ENCODE measurements at places on chromosomes 16 and 17.

GRCh38 chr17:58528443-58528842 lies 14.0 kb upstream of the MTMR4 start:
- DNase-seq, result no peak

GRCh38 chr17:8013731-8014557 lies 11.5 kb downstream of the GUCY2D start:
- no peak for DNase-seq

GRCh38 chr16:74752756-74753155 lies 21.9 kb downstream of the FA2H start:
- no peak for DNase-seq

- DNase-seq, result peak; percentile 74
These were observed 9.8 kb upstream of the TEX19 start for GRCh38 chr17:82349287-82349701.

GRCh38 chr16:11386791-11387546 lies 41.7 kb downstream of the RMI2 start:
- DNase-seq, result no peak

- no peak for DNase-seq
These were observed 903.1 kb upstream of the SOX9 start for GRCh38 chr17:71217769-71218168.

GRCh38 chr17:82783498-82783897 lies 31.6 kb downstream of the TBCD start:
- no peak for DNase-seq

- DNase-seq, result no peak
These were observed 3.7 kb upstream of the BANP start for GRCh38 chr16:87947356-87948118.

DNA sequence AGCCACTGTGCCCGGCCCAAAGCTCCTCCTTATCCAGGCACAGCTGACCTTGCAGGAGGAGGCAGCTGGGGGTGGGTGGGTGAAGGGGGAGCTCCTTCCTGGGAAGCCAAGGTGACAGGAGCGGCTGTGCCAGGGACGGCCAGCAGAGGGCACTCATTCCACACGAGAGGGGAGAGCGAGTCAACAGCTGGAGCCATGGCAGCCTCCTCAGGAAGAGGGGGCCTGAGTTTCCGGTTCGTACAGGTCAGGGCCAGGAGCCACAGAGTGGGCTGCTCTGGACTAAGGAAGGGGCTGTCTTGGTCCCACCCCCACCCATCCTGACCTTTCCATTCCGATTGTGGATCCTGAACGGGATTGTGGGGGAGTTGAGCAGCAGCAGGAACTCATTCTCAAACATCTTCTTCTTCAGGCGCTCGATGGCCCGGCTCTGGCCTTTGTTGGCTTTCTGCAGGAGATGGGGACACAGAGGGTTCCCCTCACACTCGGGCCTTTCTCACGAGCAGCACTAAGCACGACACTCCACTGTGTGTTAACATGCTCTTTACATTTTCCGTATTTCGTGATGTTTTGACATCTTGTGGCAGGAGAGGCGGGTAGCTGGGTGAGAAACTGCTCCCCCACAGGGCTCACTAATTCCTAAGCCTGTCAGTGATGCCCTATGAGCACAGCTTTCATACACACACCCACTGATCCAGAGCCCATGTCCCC lies 61.6 kb downstream of the TIMM22 start:
- DNase-seq, result no peak

DNA sequence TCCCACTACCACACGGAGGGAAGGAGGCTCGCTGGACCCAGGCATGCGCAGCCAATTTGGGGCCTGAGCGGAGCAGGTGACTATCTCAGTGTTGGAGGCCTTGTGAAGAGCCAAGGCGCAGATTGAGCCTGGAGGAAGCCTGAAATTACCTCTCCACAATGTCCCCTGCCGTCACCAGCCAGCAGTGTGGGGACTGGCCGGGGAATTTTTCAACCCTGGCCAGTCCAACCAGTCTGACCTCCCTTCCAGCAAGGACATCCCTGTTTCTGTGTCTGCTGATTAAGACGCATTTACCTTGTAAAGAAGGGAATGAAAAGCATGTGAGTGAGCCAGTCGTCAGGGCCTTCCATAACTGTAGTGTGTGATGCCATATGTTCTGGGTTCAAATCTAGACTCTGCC lies 198.1 kb upstream of the IRX3 start:
- no peak for DNase-seq

GRCh38 chr17:61786088-61786487 lies 77.2 kb downstream of the BRIP1 start:
- DNase-seq, result no peak

GRCh38 chr17:65618516-65618915 lies 57.1 kb upstream of the AXIN2 start:
- DNase-seq, result no peak

GRCh38 chr17:74231928-74232907 lies 18.8 kb downstream of the TTYH2 start:
- no peak for DNase-seq

GRCh38 chr16:17370731-17371285 lies 100.0 kb downstream of the XYLT1 start:
- DNase-seq, result no peak

DNA sequence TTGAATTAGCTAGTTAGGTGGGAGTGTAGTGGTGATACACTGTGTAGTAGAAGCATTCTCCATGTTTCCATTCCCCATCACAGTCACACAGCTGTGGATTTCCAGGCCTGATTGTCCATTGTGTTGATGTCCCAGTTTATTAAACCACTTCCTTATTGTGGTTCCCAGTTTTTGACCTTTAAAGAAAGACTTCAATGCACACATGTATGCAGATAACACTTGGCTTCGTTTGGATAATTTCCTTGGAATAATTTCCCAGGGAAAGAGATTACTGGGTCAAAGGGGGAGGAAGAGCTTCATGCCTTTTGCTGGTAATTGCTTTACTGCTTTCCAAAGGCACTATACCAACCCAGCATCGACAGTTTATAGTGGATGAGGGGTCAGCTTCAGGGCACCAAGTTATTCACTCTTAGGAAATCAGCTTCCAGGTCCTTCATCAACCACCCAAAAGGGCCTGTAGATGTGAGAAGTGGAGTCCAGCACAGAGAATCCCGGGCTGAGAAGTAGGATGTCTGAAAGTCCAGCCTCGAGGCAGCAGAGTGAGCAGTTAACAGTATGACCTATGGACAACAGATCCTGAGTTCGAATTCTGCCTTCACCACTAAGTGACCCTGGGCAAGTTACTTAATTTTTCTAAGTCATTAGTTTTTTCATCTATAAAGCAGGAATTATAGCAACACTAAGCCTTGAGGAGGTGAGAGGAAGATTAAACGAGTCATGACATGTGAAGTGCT lies 31.3 kb upstream of the TNS4 start:
- DNase-seq, result no peak

DNA sequence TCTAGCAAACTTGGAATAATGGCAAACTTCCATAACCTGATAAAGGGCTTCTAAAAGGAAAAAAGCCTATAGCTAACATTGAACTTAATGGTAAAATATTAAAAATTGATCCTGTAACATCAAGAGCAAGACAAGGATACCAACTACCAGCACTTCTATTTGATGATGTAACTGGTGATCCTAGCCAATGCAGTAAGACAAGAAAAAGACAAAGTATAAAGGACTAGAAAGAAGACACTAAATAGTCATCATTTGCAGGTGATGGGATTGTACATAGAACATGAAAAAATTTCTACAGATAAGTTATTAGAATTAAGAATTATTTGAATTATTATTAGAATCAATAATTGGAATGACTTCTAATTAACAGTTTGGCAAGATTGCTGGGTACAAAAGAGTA lies 37.0 kb downstream of the B9D1 start:
- DNase-seq, result no peak

- DNase-seq, result no peak
These were observed 1.4 kb downstream of the HES7 start for GRCh38 chr17:8122422-8122923.

- DNase-seq, result no peak
These were observed 31.0 kb upstream of the TRAP1 start for GRCh38 chr16:3748307-3748706.

DNA sequence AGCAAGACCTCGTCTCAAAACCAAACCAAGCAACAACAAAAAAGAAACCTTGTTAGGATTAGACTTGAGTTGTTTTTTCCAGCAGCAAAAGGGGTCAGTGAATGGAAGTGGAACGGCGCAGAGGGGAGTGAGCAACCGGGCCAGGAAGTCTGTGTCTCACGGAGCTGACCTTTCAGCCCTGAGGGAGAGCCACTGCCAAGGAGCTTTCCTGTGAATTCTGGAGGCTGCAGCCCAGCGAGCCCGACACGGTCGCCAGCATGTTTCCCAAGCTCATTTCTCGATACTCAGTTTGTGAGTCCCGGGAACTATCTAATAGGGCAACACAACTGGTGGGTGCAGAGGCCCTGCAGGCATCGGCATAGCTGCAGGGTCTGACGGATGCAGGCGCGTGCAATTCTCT lies 19.6 kb downstream of the TELO2 start:
- no peak for DNase-seq

GRCh38 chr17:4998027-4998731 lies 429 bp downstream of the KIF1C start:
- no peak for DNase-seq

- no peak for DNase-seq
These were observed 28.2 kb upstream of the ZC3H18 start for GRCh38 chr16:88541831-88542616.

DNA sequence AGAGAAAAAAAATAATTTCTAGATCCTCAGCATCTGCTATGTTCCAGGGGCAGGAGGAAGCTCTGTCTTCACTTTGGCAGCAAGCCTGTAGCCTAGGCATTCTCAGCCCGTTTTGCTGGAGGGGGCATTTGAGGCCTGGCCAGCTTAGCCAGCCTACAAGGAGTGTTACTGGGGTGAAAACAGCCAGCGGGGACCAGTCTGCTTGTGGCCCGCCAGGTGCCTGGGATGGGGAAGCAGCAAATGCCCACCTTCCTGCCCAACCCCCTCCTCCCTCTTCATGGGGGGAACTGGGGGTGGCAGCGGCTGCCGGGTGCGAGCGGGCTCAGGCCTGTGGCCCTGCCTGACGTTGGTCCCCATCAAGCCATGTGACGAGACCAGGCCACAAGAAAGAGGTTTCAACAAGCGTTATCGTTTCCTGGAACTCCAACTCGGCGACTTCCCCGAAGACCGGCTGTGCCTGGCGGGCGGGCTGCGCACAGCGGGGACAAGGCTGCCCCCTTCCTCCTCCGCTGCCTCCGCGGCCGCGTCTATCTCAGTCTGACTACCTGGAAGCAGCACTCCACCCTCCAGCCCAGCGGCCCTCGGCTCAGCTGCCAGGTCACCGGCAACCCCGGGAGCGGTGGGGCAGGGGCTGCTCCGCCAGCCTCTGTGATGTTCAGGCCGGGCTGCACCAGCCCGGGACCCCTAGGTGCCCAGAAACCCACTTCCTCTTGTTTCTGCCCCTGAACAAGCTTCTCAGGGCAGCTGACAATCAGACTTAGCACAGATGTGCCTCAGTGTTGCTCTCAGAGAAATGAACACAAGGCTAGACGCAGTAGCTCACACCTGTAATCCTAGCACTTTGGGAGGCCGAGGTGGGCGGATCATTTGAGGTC lies 22.9 kb downstream of the SOCS1 start:
- no peak for DNase-seq

GRCh38 chr16:85738923-85739715 lies 11.8 kb downstream of the C16orf74 start:
- DNase-seq, result no peak

DNA sequence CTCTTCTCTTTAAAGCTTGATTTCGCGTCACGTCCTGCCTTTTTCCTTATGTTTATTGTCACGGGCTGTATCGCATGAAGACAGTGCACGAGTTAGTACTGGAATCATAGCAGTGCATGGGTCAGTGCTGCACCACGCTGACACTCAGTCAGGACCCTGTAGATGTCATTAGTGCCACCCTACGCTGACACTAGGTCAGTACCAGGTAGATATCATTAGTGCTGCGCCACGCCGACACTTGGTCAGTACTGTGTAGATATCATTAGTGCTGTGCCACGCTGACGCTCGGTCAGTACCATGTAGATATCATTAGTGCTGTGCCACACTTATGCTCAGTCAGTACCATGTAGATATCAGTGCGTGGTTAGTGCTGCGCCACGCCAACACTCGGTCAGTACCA lies 106.2 kb upstream of the ZNF469 start:
- DNase-seq, result no peak

- DNase-seq, result no peak
These were observed 35.8 kb upstream of the ABCA9 start for GRCh38 chr17:69096541-69096940.

DNA sequence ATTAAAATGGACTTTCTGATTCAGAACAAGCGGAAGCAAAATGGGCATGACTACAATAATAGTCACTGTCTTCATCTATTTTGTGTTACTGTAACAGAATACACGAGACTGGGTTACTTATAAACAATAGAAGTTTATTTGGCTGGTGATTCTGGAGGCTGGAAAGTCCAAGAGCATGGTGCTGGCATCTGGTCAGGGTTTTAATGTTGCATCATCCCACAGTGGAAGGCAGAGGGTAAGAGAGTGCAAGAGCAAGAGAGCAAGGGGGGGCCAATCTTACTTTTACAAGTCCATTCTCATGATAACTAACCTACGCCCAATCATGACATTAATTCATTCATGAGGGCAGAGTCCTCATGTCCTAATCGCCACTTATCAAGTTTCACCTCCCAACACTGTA lies 189.2 kb downstream of the TOX3 start:
- no peak for DNase-seq

- DNase-seq, result no peak
These were observed 3.1 kb downstream of the ABAT start for GRCh38 chr16:8677481-8677880.

GRCh38 chr16:88393034-88393433 lies 10.3 kb downstream of the ZNF469 start:
- no peak for DNase-seq

DNA sequence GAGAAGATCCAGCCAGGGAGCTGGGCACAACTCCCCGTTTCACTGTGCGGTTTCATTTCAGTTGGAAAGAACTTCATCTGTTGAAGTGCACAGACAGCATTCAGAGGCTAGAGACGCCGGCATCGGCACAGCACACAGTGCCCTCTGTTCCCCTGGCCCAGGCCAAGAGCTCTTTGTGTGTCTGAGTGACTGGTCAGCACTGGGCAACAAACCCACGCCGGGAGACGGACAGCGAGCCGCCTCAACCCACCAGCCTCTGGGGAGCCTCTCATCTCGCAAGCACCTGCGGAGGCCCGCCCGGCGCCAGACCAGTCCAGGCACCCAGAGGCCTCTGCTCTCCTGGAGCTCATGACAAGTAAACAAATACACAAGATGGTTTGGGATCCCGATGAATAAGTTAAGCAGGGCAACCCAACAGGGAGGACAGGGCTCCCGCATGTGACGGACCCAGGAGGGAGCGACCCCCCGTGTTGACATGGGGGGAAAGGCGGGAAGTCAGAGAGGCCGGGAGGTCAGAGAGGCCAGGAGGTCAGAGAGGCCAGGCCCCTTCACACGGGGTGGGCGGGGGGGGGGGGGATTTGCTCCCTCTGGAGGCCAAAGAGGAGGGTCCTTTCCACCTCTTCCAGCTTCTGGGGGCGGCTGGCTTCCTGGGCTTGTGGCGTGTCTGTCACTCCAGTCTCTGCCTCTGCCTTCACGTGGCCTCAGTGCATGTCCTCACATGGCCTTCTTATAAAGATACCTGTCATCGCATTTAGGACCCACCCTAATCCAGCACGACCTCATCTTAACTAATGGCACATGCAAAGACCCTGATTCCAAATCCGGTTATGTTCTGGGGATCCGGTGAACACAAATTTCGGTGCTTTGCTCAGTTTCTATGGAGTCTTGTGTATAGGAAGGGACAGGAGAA lies 25.8 kb upstream of the KLHDC4 start:
- DNase-seq, result no peak

GRCh38 chr17:33511670-33512069 lies 218.6 kb upstream of the ASIC2 start:
- no peak for DNase-seq

- DNase-seq, result no peak
These were observed 1.1 kb upstream of the STUB1 start for GRCh38 chr16:678858-679813.
